Stimulated activated CD8-positive, alpha-beta memory T cell treated with anti-CD3 and anti-CD28 coated beads, Interleukin-4, amount 100 ng/mL, for 1 hour (primary cell): ENCODE measurements at places on chromosomes 3 and 15.
A peak's percentile ranks its signal among the peaks of the same experiment; 100 is the strongest.

- no peak for DNase-seq
Measured at GRCh38 chr3:59774634-59775033, 724.8 kb upstream of the CFAP20DC start.

- DNase-seq, result no peak
Measured at GRCh38 chr3:32398531-32398930, 6.9 kb downstream of the CMTM7 start.

DNA sequence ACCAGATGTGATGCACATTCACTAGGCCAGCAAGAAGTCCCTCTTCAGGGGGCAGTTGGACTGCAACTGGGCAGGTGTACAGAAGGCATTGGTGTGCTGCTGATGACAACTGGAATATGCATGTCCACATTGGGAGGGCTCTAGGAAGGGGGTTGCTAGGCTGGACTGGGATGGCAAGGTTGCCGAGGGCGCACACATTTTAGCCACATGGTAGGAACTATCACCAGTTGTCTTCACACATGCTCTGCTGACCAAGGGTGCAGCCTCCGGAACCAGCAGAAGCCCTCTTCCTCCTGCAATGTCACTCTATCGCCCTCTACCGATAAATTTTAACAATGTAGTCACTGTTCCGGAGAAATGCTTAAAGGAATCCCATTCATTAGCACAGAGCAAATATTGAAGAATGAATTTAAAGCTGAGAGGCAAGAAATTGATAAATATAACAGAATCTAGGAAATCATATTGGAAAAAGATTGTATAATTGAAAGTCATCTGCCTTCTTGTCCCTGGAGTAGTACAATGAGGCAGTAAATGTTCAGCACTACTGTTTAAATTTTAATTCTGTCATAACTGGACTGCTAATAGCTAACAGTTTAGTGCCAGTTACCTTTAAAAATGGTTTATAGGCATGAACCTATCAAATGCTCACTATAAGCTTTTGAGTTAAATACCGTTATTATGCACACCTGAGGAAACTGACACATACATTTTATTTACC is 22.6 kb upstream of the LYSMD4 start:
- no peak for DNase-seq

DNA sequence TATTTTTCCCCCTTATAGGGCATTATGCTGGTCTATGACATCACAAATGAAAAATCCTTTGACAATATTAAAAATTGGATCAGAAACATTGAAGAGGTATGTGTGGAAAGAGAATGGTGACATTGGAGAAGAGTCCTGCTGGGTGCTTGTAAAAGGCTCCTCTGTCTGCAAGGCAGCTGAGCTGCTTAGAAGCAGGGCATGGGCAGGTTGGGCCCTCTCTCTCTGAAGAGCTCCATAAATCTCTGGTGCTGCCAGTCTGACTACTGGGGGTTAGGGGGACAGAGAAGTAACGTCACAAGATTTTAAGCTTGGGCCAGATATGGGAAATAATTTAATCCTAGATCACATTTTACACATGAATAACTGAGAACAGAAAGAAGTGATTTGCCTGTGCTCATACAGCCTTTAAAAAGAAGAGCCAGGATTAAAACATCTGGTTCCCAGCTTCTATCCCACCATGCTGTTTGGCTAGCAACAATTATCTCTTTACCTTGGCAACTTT is 21.9 kb upstream of the APH1B start:
- no peak for DNase-seq

DNA sequence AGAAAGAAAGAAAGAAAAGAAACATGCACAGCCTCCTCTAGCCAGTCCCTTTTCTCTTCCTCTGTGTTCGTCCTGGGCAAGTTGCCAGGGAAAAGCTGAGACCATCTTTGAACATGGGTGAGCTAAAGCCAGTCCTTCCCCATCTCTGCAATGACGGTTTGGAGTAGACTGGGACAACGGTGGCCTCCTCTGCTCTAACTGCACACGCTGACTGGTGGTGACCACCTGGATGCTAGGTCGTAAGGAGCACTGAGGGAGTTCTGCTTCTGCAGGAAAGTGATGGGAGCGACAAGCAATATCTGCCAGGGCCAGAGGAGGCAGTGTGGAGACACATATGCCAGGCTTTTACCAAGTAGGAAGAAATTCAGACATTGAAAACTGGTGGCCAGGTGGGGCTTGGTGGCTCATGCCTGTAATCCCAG is 111.7 kb downstream of the NUP210 start:
- no peak for DNase-seq

- no peak for DNase-seq
Measured at GRCh38 chr3:123379041-123379830, 69.7 kb downstream of the ADCY5 start.

DNA sequence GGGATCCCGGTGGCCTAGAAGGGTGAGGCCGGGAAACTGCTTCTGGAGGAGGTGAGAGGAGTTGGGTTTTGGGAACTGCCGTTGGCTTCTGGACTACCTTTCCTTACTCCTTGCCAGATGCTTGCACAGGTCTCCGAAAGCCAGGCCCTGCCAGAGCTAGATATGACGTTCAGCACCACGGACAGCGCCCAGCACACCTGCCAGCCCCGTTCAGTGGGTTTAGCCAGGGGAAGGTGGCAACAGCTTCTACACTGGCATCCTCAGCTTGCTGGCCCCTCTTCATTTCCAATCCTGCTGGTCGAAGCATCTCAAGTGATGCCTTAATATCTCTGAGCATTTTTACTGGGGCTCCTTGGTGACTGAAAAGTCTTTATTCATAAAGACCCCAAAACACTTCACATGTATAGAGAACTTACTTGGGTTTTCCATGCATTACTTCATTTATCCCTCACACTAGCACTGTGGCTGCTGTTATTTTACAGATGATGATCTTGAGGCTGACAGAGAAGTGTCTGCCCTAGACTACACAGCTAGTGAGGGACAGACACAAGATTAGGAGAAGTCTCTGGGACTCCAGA is 21.9 kb downstream of the HCN4 start:
- peak; percentile 13 for DNase-seq

DNA sequence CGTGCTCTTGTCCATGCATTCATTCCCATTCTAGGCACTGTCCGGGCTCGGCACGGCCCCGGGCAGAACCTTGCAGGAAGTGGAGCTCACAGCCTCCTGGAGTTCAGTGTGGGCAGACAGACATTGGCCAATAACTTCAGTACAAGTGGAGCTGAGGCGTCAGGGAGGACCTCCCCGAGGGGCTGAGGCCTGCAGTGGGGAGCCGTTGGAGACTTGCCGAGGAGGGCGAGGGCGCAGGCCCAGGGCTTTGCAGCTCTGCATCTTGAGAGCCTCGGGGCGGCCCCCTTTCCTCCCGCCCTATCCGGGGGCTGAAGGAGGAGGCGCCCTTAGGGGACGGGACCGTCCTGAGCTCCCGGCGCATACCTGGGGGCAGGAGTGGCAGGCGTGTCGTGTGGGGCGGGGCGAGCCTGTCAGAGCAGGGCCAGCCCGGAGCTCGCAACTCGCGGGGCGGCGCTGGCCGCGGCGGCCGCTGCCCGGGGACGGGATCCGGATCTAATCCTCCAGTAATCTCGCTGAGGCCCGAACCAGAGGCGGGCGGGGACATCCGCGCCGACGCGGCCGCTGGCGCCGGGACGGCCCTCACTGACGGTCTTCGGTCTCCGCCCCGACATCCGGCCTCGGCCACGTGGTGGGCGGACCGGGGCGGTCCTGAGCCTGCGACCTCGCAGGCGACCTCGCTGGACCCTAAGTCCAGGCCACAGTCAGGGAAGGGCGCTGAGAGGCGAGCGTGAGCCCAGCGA is at the start of gene ACY1:
Gene ACY1 (plus strand): TSS at position 698 of the 740 bp plus-strand sequence. CDS start 530 bp downstream, outside the sequence.
- peak; percentile 37 for DNase-seq

- DNase-seq, result no peak
Measured at GRCh38 chr15:57216288-57216687, 160.0 kb upstream of the CGNL1 start.

DNA sequence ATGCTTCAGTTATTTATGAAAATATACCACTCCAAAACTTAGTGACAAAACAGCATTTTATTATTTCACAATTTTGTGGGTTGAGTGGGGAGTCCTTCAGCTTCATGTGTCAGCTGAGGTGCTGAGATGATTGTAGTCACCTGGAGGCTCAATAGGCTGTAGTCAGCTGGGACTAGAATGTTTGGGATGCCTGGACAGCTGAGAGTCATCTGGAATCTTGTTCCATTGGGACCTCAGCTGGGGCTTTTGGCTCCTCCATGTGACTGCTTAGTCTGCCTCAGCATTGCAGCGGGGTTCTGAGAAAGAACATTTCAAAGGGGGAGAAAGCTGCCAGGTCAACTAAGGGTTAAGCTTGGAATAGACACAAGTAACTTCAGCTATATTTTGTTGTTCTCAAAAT is 13.4 kb downstream of the STT3B start:
- DNase-seq, result no peak

DNA sequence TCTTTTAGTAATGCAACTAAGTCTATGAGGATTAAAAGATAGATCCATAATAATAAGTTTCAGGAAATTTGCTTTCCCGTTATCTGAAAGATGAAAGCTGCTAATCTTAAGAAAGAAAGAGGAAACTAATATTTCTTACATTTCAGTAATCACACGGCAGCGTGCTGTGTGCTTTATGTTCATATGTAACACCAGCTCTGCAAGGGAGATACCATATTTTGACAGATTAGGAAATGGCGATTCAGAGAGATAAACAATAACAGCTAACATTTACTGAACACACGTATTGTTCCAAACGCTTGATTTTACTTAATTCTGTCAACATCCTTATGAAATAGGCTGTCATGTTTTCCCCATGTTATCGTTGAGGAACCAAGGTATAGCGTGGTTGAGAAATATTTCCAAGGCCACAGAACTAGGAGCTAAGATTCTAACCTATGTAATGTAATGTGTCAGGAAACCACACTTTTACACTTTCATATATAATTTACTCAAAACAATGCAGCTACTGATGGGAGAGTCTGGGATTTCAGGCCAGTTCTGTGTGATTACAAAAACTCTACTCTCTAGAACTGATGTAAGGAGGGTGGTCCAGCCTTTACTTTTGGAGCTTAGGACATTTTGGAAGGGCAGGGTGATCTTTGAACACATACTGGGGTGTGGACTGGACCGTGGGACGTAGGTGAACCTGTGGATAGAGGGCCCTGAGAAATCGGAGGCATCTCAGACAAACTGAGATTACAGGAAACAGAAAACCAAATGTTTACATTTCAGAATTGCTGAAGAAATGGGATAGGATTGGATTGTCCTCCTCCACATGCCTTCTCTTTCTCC is 100.6 kb downstream of the IL1RAP start:
- DNase-seq, result no peak

DNA sequence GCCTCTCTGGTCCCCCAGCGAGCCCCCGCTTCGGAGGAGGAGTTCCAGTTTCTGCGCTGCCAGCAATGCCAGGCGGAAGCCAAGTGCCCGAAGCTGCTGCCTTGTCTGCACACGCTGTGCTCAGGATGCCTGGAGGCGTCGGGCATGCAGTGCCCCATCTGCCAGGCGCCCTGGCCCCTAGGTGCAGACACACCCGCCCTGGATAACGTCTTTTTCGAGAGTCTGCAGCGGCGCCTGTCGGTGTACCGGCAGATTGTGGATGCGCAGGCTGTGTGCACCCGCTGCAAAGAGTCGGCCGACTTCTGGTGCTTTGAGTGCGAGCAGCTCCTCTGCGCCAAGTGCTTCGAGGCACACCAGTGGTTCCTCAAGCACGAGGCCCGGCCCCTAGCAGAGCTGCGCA is 3.5 kb downstream of the PML start:
- no peak for DNase-seq

- no peak for DNase-seq
Measured at GRCh38 chr3:24401090-24401810, 93.4 kb downstream of the THRB start.

DNA sequence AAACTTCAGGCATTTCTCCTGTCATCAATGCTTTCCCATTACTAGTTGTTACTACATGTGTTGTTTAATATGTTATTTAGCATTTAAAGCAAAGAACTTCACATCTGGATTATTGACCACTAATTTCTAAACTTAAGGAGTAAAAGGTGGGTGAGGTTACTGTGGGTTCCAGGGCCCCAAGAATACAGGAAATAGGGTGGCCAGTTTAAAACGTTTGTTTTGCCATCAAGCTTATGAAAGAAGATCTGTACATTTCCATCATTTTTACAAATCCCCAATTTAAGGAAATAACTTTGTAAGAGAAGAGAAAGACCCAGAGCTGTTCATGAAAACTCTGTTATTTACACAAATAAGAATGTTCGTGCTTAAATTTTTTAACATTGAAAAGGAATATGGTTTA is 54.5 kb upstream of the ACKR4 start:
- DNase-seq, result no peak

DNA sequence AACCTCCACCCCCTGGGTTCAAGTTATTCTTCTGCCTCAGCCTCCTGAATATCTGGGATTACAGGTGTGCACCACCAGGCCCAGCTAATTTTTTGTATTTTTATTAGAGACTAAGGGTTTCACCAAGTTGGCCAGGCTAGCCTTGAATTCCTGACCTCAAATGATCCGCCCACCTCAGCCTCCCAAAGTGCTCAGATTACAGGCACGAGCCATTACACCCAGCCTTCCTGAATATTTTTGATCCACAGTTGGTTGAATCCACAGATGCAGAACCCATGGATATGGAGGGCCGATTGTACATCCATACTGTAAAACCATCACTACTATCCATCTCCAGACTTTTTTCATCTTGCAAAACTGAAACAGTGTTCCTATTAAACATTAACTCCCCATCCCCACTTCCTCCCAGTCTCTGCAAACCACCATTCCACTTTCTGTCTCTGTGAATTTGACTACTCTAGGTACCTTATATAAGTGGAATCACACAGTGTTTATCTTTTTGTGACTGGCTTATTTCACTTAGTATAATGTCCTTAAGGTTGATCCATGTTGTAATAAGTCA is 8.2 kb upstream of the TMEM62 start:
- DNase-seq, result no peak

DNA sequence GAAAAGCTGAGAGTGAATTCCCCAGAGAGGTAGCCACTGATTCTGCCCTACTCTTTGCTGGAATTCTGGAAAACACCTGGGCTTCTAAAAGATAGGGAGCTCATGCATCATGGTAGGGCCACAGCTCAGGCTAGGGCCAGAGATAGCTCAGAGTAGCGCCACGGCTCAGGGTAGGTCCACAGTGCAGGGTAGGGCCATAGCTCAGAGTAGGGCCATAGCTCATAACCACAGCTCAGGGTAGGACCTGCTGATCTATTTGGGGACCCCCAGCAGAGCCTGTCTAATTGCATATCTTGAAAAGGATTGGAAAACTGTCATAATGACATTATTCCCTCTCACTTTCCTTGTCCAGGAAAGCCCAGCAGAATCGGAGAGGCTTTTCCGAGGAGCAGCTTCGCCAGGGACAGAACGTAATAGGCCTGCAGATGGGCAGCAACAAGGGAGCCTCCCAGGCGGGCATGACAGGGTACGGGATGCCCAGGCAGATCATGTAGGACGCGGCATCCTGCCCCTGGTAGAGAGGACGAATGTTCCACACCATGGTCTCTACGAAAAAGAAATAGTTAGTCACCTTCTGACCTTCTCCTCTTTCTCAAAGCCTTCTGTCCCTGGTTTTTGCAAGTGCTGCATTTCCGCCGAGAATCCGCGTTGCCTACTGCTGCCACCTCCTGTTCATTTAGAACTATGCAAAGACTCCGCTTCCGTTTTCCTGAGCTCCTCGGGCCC is 14.5 kb downstream of the TAGLN3 start:
- DNase-seq, result peak; percentile 21

GRCh38 chr3:130412991-130413560 is 67.6 kb downstream of the COL6A5 start:
- DNase-seq, result no peak
